ENCODE measurements at places on chromosomes 12 and 14.
A peak's percentile ranks its signal among the peaks of the same experiment; 100 is the strongest.

DNA sequence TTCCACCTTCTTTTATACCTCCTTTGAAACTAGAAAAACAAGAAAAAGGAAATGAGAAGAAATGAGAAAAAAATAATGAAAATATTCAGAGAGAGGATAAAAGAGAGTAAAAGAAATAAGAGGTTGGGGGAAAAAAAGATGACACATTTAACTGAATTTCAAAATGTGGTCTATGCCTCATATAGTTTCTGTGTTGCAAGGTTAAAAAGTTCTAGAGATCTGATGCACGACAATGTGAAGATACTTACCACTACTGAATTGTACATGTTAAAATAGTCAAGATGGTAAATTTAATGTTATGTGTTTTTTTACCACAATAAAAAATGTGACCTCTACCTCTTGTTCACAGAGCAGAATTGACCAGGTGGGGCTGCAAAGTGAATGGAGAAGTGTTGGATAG, 314.8 kb upstream of the OR4E1 start:
- H3K27ac ChIP-seq: no peak overlapping the region
- no peaks in the 10 kb centered on the region for H3K27me3 ChIP-seq
- H3K4me1 ChIP-seq: peaks cover 6% of the 10 kb centered on the region
- DNase-seq: no peak
- no peaks in the 10 kb centered on the region for H3K36me3 ChIP-seq

GRCh38 chr14:89700801-89701200, 253.7 kb downstream of the EFCAB11 start:
- DNase-seq: no peak
- H3K27ac ChIP-seq: no peak overlapping the region
- peaks cover 26% of the 10 kb centered on the region for H3K4me1 ChIP-seq
- H3K27me3 ChIP-seq: no peaks in the 10 kb centered on the region

GRCh38 chr14:33232031-33232430, 293.4 kb downstream of the NPAS3 start:
- no peak for DNase-seq
- no peak overlapping the region for H3K27ac ChIP-seq
- H3K4me3 ChIP-seq: no peak overlapping the region
- H3K4me1 ChIP-seq: no peaks in the 10 kb centered on the region
- H3K36me3 ChIP-seq: no peaks in the 10 kb centered on the region

DNA sequence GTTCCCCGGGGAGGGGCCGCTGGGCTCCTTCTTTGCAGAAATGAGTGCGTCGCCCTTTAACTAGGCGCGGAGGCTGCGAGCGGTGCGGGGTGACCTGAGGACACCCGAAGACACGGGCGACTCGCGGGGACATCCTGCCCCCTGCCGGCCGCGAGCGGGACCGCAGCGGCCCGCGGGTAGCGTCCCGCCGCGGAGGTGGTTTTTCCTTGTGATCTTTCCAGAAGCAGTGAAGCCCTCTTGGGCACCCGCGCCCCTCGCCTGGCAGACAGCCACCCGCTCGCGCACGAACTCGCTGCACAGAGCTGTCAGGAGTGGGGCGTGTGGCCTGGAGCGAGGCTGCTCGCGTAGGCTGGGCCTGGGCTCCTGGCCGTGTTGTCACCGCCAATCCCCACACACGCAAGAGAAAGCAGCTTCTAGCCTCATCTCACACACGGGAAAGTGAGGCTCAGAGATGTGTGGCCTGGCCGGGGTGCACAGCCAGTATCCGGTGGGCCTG, 67.2 kb downstream of the DIO3 start:
- H3K27me3 ChIP-seq: no peaks in the 10 kb centered on the region
- H3K4me3 ChIP-seq: no peak overlapping the region
- H3K27ac ChIP-seq: no peak overlapping the region
- no peaks in the 10 kb centered on the region for H3K36me3 ChIP-seq
- peaks cover 11% of the 10 kb centered on the region for H3K4me1 ChIP-seq
- peak; percentile 65 for DNase-seq

DNA sequence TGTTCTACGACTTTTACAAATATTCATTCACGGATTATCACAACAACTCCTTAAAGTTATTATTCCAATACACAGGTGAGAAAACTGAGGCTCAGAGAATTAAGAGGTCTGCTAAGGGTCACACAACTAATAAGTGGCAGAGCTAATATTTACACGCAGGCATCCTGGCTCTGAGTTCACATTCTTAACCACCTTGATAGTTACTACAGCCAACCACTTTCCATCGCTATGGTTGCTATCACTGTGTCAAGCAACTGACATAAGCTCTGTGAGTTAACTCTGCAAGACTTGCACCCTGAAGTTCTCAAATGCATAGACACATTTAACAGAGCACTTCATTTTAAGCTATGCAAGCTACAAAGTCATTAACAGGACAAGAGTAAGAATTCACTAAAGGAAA, 3.7 kb downstream of the GLT8D2 start:
- H3K4me1 ChIP-seq: peaks cover 10% of the 10 kb centered on the region
- DNase-seq: no peak
- H3K27ac ChIP-seq: no peak overlapping the region
- H3K27me3 ChIP-seq: peaks cover 22% of the 10 kb centered on the region
- H3K36me3 ChIP-seq: no peaks in the 10 kb centered on the region
